ENCODE measurements at places on chromosomes 2 and 18.

DNA sequence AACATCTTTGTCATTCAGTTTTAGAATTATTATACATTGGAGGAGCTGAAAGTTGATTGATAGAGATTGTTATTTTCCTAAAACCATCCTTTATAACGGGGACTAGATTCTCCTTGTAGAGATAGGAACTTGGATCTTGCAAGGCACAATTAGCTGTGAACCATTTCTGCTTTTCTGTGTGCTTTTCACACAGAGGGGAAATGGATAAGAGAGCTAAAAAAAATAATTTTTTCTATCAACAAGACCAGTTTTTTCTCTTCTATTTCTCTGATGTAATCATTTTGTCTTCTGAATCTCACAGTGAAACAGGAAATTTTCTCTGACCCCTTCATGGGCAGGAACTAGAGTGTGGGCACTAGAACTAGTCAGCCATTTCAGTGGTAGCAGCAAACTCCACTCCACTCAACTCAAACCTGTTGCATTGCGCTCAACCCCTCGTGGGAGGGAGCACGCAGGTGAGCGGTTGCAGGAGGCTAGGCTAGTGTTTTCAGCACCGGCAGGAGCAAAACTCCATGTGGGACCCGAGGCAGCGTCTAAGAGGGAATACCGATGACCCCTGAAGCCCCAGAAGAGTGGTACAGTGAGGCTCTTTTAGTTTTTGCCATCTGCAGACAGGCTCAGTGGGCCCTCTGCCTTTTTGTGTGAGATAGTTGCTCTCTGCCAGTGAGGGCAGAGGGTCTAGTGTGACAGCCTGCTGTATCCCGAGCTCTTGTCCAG is 24.0 kb upstream of the SLC39A10 start:
- no peak for DNase-seq

- peak; percentile 52 for DNase-seq
Measured at GRCh38 chr2:137964066-137964858, at the start of gene HNMT. Gene HNMT, plus strand, starts transcription at chr2:137964473. Its CDS starts 19 bp downstream, at chr2:137964492.

DNA sequence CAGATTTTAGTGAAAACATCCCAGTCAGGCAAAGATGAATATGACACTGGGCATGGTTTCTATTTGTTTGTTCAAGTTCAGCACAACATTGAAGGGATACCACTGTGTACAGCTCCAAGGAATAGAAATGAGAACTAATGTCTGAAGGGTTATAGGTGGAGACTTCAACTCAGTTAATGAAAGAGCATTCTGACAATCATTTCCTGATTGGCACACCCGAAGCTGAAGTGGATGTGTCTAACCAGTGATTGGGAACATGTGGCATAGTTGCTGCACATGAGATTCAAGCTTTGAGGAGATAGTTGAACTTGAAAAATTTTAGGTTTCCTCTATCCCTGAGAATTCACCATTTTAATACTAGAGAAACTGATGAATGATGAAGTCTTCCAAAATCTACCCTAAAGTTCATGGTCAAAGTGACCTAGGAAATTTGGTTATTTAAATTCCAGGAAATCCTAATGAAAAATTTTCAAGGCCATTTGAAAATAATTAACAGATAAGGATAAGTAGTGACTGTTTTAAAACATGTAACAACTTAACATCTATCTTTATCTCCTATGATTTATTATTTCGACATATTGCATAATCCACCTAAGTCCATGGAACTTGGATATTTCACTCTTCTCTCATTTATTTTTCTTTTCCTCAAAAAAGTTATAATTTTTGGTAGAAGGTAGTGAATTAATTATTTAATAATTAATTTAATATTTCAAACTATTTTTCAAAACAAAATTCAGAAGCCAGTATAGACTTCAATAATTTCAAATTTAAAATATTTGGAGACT is 38.0 kb downstream of the SLC9A4 start:
- no peak for DNase-seq

DNA sequence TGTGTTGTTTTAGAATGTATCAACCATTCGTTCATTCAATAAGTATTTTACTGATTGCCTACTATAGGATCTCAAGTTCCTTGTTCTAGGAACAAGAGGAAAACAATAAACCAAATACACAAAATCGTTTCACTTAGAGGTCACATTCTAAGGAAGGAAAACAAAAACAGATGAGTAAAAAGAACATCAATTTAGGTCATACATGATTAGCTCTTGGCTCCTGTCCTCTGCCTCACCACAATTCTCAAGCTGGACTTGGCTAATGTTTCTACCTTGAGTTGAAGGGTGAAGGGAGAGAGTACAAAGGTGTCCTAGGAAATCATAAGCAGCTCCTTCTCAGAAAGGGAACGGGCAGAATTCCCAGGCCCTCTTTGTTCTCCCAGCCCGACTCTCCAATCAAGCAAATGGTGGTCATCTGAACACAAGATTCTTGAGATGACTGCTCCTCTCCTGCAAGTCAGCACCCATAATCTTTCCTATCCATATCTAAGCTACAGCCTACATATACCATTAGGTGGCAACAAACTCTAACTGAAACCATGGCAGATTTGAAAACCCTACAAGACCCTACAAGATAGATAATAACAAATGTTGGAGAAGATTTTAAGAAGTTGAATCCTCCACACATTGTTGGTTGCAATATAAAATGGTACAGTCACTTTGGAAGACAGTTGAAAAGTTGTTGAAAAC is 76.0 kb downstream of the CBLN2 start:
- no peak for DNase-seq

GRCh38 chr2:241550616-241551580 is 7.6 kb upstream of the BOK start:
- DNase-seq: no peak

- no peak for DNase-seq
Measured at GRCh38 chr18:27985832-27986231, 191.1 kb downstream of the CDH2 start.

DNA sequence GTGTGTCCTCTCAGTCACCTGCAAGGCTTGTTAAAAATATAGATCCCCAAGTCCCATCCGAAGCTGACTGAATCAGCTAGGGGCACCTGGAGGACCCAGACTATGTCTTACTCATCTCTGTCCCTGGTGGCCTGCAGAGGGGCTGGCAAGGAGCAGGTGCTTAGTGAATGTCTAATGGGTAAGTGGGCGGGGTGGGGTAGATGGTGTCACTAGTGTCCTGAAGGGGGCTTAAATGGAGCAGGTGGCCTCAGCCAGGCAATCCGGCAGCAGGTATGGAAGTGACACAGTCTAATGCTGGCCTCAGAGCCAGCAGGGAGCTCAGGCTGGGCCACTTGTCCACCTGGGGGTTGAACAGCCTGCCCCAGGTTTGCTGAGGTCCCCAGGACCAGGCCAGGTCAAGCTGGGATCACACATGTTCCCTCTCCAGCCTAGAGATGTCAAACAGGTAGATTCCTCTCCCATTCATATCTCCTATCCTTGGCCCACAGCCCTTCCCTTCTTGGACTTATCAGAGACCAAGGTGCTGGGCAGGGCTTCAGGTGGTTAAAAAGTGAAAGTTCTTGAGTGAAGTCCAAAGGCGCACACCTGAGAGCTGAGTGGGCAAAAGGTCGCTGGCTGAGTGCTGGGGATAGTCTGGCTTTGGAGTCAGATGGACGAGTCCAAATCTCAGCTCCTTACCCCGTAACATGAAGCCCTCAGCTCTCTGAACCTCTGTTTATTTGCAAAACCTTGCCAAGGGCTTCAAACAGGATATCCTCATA is 1.7 kb downstream of the STEAP3 start:
- DNase-seq: no peak

- peak; percentile 22 for DNase-seq
Measured at GRCh38 chr2:236959876-236960275, 125.8 kb upstream of the COPS8 start.

- no peak for DNase-seq
Measured at GRCh38 chr2:157790780-157791179, 85.3 kb downstream of the ACVR1 start.
